MG63 (cell line): ENCODE measurements at places on chromosomes 5 and 9. TPM values are rescaled to one million over a fixed set of nuclear protein-coding genes. Genes with fewer than 3 reads are reported as not detected.

DHFR gene
- 52.9 and 102 TPM in 2 replicates for total RNA-seq

LCN9 gene
- total RNA-seq, result not detected in 2 replicates

ZNG1F gene
- 1.7 and 19.5 TPM in 2 replicates for total RNA-seq

MZB1 gene
- not detected in 2 replicates for total RNA-seq

BAAT gene
- 0.13 TPM in 1 of 2 replicates, not detected in the other for total RNA-seq

GTF3C4 gene
- total RNA-seq, result 14.8 and 17.2 TPM in 2 replicates

HNRNPAB gene
- 250 and 316 TPM in 2 replicates for total RNA-seq

IRX1 gene
- 7.4 and 16.7 TPM in 2 replicates for total RNA-seq

ADAMTS12 gene
- total RNA-seq, result 8.1 and 11.8 TPM in 2 replicates

STPG3 gene
- not detected in 2 replicates for total RNA-seq

GFI1B gene
- total RNA-seq, result not detected in 2 replicates

RETREG1 gene
- 0.12 and 0.16 TPM in 2 replicates for total RNA-seq

ATOX1 gene
- total RNA-seq, result 69.5 and 138 TPM in 2 replicates

APBA1 gene
- under 0.01 TPM in 1 of 2 replicates, not detected in the other for total RNA-seq

PCDHGB6 gene
- not detected in 2 replicates for total RNA-seq

FGF10 gene
- total RNA-seq, result not detected in 2 replicates

PLPP7 gene
- 8.1 and 16.3 TPM in 2 replicates for total RNA-seq

CDH12 gene
- total RNA-seq, result not detected in 2 replicates

ELOVL7 gene
- 0.07 and 0.13 TPM in 2 replicates for total RNA-seq
